ENCODE measurements at places on chromosomes 1 and 21. TPM values are rescaled to one million over a fixed set of nuclear protein-coding genes. Genes with fewer than 3 reads are reported as not detected.

The ECM1 gene
- total RNA-seq: 1.9 TPM

The DENND1B gene
- total RNA-seq: 15.7 TPM

The TNFRSF9 gene
- total RNA-seq: 0.60 TPM

GRCh38 chr1:87880764-87881163 lies 552.1 kb downstream of the LMO4 start:
- DNase-seq: no peak

GRCh38 chr1:221667504-221667903 lies 74.4 kb downstream of the DUSP10 start:
- DNase-seq: no peak

- DNase-seq: no peak
Measured at GRCh38 chr1:233368106-233368788, 40.7 kb downstream of the MAP3K21 start.

DNA sequence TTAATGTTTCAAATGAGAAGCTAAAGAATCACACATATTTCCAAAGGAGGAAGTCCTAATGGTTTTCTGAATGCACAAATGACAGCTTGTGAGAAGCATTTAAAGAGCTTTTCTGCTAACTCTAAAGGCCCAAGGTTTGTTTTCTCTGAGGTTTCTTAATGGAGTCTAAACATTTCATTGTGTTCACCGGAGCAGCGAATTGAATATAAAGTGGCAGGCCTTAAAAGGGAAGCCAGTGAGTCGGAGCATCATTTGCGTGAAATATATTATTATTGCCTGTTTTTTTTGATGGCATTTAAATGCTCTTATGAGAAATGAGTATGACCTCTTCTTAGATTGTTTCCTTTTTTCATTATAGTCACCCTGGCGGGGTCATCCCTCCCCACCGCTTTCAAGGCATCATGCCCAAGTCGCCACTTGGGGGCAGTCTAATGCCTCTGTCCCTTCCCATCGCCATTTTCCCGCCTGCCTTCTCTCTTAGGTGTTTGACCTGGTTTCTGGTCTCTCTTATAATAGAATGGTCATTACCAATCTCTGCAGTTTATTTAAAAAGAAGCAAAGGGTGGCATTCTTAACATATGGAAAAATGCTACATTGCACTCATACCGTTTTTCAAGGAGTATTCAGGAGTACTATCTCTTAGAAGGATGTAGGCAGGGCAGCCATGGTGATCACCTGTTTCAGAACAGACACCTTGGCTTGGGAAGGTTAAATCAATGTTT lies 25.3 kb upstream of the OVAAL start:
- peak; percentile 61 for DNase-seq

All from progenitor cell of endocrine pancreas (in vitro differentiated cells).